ENCODE measurements at places on chromosomes 6 and 20.

GRCh38 chr6:79522609-79523008, 14.6 kb downstream of the LCA5 start:
- no peak for DNase-seq

DNA sequence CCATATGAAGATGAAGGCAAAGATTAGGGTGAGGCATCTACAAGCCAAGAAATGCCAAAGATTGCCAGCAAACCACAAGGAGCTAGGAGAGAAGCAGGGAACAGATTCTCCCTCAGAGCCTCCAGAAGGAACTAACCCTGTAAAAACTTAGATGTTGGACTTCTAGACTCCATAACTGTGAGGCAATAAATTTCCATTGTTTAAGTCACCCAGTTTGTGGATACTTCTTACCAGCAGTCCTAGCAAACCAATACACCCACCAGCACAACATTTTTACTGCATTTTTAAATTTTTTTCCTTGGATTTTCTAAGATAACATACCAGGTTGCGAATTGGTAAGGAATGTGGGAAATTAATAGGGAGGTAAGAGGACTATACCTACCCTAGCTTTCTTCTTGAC, 47.8 kb upstream of the EYA4 start:
- no peak for DNase-seq

GRCh38 chr6:15754035-15754705, 91.3 kb upstream of the DTNBP1 start:
- no peak for DNase-seq

- DNase-seq = no peak
Measured at GRCh38 chr20:54648421-54649142, 173.2 kb downstream of the DOK5 start.

DNA sequence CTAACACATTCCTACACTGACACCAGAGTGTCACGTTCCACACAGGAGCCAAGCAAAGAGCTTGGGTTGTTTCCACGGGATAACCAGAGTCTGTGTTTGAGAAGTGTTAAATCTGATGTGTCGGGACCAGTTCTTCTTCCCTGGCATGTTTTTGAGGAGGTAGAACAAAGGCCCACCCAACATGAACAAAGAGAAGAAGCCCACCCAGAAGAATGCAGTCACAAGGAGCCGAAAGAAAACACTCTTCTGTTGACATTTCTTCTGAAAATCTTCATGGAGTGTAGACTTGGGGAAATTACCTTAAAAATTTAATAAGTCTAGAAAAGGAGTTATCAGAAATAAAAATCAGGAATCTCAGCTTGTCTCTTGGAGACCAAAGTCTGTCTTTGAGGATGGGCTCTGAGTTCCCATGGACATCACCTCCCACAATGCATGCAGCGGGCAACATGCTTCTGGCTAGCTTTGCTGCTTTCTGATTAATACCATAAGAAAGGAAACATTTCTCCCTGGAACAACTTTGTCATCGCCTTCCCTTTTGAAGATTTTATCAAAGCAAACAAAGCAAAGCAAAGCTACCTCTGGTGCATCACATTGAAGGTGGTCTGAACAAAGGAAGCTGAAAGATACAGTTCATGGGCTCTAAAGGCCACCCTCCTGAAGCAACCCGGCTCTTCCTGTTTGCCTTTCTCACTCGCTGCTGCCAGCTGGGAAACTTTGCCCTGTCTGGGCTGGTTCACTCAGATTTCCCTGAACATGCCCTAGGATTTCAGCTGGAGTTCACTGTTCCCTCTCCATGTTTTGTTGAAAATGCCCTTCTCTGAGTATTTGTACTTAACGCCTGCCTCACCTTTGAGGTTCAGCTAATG, 448.1 kb downstream of the KIF16B start:
- DNase-seq = no peak

DNA sequence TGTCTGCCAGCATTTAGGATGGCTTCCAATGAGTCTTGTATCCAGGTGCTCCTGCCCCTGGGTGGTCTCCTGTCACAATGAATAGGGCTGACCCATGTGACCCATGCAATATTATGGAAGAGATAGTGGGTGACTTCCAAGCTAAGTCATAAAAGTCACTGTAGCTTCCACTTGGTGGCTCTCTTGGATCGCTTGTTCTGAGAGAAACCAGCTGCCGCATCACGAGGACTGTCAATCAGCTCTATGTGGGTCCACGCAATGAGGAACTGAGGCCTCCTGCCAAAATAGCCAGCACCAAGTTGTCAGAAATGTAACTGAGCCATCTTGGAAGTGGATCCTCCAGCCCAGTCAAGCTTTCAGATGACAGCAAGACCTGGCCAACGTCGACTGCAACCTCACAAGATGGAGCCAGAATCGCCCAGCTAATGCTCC, 14.9 kb upstream of the MATN4 start:
- DNase-seq = no peak

DNA sequence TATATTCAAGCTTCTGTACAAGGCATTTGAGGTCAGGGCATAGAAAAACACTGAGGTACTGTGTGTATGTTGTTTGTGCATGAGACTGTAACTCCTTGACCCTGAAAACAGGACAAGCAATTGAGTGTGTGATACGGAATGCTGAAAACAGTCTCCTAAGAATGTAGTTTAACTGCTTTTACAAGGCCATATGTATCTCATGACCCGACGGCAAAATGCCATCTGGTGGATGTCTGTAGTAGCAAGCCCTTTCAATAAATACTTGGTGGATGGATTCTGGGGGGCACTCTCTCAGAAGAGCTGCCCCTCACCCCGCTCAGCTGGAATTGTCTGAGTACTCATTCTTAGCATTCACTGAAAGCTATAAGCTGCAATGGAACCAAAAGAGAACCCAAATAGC, 69.3 kb upstream of the EYS start:
- DNase-seq = no peak

GRCh38 chr6:113859349-113860180, 2.4 kb downstream of the MARCKS start:
- no peak for DNase-seq

DNA sequence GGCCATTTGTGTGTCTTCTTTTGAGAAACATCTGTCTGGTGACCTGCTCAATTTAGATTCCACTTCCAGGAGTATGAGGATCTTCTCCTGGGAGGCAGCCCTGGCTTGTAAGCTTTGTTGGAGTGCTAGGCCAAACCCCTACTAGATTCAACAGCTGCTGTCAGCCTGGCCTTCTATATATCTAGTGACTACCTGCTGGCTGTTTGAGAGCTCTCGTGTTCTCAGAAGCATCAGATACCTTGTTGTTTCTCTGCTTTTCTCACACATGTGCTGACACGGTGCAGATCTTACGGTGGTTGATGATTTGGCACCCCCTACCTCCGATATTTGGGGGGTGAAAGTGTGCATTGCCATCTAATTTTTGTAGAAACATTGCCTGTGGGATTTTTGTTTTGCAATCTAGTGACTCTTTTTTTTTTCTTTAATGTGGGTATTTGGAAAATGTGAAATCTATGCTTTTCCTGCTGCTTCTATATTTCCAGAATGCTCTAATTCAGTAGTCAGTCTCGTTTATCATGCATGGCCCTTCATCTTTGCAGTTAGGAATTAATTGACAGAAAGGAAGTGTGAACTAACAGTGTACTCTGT, 4.7 kb downstream of the CCN2 start:
- no peak for DNase-seq

DNA sequence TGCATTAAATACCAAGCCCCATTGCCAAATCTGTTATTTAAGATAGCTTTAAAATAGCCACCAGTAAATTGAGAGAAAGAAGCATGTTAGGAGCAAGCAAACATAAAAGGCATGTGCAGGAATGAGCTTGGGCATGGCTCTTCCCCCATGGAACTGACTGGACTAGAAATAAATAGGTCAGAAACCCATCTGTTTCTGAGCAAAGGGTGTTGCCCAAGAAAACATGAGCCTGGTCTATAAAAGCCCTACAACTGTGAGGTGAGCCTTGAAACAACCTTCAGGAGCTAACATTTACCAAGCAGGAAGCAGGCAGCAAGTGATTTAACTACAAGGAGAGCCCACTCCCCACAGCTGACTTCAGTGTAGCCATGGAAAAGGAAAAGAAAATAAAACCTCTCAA, 126.3 kb downstream of the C6orf118 start:
- DNase-seq = no peak

GRCh38 chr20:22717466-22717865, 133.1 kb upstream of the FOXA2 start:
- no peak for DNase-seq

DNA sequence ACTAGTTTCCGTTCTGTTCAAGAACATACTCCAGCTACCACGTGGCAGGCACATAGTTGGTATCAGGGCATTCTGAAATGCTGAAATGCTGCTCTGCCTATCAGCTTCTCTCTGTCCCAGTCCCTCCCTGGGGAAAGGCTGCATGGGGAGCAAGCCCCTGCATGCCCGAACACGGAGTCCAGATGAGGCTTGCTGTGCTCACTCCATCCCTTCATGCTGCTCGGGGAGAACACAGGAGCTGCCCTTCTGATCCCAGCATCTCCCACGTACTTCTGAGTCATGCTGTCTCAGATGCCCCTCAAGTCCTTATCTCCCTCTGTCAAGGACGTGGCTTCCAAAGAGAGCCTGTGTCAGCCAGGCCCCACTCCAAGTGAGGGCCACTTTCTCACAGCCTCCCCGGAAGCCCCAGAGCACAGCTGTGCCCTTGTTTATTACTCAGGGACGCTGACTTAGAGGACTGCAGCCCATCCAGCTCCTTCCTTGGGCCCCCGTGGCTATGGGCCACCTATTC, 29.4 kb downstream of the THBS2 start:
- no peak for DNase-seq

GRCh38 chr6:38588631-38589366, 50.9 kb downstream of the BTBD9 start:
- DNase-seq = no peak

- no peak for DNase-seq
Measured at GRCh38 chr6:11315743-11316437, 83.4 kb upstream of the NEDD9 start.

DNA sequence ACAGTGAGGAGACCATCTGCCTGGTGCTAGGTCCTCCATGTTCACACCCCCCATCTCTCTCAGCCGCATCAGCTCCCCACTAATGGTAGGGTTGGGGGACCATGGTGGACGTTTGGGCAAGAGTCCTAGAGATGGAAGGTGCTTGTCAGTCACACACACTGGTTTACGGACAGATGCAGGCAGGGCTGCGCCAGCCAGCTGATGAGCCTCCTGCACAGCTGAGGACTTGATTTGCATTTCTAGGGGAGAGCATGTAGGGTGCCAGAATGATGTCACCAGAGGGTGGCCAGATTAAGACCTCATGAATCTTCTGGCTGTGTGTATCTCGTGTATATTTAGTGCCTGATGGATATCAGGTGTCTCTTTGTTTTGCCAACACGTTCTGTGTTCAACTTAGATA, 28.6 kb downstream of the CST8 start:
- no peak for DNase-seq

DNA sequence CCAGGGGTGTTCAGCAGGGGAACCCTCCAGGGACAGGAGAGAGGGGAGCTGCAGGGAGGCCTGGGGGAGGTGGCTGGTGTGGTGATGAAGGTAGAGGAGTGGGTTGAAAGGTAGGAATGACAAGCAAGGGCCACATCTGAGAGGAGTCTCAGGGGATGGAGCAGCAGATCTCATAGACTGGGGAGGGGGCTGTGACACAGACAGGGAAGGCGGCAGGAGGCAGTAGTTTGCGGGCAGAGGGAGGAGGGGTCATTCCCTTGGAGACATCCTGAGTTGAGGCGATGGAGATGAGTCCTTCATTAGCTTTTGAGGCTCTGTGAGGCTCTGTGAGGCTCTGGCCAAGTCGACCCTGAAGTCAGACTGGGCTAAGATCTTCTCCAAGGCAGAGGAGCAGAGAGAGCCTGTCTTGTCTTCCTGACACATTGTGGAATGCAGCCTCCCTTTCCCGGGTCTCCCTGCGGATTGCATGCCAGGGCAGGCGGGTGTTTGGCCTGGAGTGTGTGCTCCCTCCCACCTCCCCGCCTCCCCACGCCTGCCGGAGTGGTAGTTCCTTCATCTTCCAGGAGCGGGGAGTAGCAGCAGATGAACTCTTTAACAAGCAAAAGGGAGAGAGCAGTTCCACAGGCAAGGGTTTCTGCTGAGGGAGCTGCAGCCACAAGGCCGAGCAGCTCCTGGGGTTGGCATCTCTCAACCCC, 34.3 kb upstream of the MLN start:
- no peak for DNase-seq

GRCh38 chr6:134373282-134373922, 55.5 kb upstream of the SGK1 start:
- no peak for DNase-seq

DNA sequence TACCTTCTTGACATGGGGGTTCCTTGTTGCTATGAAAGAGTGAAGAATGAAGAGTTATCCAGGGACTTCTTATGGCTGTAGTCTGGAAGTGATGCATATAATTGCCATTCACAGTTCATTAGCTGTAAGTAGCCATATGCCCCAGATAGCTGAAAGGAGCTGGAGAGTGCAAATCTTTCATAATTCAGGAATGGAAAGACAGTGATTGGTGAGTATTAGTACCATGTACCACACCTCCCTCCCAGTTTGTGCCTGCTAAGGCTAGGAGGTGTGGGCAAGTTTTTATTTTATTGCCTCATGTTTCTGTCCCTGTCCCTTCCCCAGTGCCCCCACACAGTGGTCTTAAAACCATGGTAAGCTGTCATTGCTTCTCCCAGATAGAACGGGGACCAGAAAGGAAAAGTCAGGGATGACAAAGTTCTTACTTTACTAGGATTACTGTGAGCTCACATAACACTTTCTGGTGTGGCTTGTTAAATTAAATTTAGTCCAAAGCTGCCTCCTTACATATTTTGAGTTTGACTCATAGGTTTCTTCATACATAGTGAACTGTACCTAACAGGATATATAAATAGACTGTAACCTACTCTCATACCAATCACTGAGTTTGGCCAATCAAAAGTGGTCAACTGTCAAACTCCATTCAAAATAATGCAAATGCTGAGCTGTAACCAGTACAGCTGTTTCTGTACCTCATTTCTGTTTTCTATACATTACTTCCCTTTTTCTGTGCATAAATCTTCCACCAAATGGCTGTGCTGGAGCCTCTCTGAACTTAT, 119.4 kb downstream of the RFPL4B start:
- DNase-seq = no peak

DNA sequence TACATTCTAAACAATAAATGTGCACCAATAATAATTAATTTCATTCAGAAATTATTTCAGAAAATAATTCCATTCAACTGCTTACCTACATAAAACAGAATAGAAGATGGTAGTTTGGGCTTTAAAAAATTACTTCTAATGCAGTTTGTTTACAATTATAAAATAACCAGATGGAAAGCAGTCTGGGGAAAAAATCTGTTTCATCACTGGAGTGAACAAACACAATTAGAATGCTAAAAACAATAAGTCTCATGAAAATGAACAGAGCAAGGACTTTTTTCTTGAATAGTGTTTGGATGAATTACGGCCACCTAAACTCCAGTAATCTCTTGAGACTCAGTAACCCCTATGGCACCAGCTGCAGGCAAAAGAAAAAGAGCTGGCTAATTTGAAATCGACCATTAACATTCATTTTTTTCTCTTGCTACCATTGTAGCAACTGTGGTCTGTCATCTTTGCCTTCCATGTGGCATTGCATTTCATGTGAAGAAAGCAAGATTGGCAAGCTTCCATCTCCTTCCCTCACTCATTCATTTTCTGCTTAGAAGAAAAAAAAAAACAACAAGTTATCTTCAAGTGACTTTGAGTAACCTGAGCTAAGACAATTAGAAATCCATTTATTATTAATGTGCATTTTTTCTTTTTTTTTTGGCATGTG, 88.4 kb upstream of the CEP85L start:
- DNase-seq = no peak
